GM23248 (cell line): ENCODE measurements at places on chromosomes 2 and 18.

- DNase-seq = no peak
Observed at GRCh38 chr2:179995741-179996515, 11.2 kb downstream of the CWC22 start.

- DNase-seq = no peak
Observed at GRCh38 chr2:98382739-98383138, 36.5 kb downstream of the CNGA3 start.

- peak; percentile 54 for DNase-seq
Observed at GRCh38 chr18:11987527-11987926, 6.2 kb downstream of the IMPA2 start.

GRCh38 chr2:236967499-236967783 lies 118.2 kb upstream of the COPS8 start:
- no peak for DNase-seq

DNA sequence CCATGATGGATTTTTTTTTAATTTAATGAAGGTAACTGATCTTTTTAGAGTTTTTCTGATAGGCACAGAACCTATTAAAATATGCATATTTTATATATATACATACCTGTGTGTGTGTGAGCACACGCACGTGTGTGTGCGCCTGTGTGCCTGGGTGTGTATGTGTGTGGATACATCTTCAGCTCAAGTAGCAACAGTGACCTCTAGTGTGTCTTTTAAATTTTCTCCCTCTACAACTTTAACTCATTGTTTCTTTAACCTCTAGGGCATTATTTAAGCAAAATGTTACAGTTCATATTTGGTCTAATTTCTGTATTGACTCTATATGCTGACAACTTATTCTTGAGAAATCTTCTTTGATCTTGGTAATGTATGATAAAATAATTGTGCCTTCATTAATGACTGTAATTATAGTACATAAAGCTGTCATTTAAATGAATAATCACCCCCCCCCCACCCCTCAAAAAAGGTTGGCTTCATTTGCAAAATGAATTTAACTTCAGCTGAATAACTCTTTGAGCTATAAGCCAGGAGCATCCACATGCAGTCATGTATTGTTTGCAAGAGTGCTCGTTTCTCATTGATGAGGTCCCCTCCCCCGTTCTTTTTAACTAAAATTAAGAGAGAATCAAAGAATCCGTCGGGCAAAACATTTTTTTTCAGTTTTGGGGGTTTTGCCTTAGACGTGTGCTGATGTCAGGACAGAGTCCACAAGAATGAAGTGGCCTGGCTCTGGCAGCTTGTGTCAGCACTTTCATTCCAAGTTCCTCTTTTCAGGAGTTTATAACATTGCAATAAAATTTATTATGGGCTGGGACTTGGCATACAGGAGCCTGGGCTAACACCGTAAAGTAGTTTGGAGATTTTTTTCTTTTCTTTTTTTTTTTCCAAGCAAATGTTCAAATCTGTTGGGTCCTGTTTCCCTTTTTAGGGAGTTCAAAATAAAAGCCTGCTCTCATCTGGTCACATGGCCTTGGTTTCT lies 80.0 kb downstream of the ETAA1 start:
- DNase-seq = peak; percentile 59

- no peak for DNase-seq
Observed at GRCh38 chr2:196980473-196980872, 54.0 kb upstream of the PGAP1 start.

GRCh38 chr2:227788561-227789018 lies 25.1 kb upstream of the CCL20 start:
- DNase-seq = peak; percentile 26
